Ovary (tissue), 10 donors: ENCODE measurements at places on chromosomes 4 and X. TPM values are rescaled to one million over a fixed set of nuclear protein-coding genes. Genes with fewer than 3 reads are reported as not detected.

DNA sequence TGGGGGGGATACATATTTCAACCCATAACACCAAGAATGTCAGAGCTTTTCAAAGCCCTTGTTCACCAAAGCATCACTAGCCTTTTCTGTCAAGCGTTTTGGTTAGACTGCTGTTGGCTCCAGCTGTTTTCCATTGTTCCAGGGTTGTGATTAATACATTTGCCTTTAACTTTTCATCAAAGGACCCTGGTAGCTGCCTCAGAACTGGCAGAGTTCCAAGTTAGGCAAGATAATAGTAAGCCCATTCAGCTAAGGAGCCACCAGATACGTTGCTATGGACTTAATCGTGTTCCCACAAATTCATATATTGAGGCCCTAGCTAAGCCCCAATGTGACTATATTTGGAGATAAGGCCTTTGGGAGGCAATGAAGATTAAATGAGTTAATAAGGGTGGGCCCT lies 37.1 kb downstream of the ENOPH1 start:
- DNase-seq = no peak

SRPX gene
- 56.6 TPM for total RNA-seq

DNA sequence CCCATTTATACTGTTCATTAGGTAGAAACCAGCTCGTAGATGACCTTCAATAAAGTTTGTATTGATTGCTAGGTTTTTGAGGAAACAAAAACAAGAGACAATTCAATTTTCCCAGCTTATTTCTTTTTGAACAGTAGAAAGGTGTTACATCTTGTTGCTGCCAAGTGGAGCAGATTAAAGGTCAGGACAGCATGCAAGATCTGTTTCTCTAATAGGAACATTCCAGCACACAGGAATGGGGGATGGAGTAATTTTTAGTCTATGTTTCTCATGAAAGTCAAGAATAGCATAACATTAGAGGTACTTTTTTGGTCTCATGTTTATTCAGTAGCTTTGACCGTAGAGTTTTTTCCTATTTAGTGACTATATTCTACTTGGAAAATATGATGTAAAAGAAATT lies 132.4 kb downstream of the IL1RAPL1 start:
- DNase-seq = no peak

DNA sequence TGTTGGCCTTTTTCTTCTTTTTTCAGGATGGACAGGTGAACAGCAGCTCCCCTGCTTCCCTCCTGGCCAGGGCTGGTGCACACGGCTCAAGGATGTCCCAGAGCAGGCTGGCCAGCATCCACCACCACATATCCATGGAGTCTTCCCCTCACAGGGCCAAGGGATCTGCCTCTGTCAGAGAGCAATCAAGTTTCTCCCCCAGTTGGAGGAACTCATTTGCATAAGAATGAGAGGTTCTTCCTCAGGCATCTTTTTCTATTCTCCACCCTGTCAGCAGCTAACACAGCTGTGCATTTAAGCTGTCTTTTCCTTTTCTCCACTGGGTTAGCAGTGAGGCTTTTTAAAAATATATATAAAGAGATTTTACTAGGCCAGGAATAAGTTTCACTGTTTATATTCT lies 143.8 kb downstream of the ANAPC10 start:
- DNase-seq = no peak

DNA sequence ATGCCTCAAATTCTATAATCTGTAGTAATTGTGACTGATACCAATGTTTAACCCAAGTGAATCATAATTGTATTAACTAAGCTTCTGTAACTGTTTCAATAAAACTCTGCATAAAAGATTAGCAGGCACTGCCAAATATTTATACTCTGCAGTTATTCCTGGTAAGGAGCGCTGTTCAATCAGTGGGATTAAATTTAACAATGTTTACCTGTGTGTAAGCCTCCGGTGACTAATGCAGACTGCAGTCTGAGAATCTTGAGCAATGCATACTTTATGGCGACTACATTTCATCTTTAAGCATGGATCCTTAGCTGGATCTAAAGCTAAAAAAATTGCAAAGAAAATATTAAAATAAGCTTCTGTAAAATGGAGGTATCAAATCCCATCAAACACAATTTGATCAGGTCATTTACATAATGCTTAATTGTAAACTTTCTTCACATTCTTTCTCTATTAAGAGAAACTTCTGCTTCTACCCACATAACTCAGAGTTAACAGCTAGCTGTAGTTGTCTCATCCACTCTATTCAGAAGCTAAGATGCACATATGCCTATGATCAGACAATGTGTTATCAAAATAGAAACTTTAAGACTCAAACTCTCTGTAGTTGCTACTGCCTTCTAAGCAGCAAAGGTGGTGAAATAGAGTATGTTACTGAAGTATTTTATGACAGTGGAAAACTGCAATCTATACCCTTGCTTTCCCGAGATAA lies 234.0 kb downstream of the SPOCK3 start:
- no peak for DNase-seq

LEF1 gene
- 6.0 TPM for total RNA-seq

DNA sequence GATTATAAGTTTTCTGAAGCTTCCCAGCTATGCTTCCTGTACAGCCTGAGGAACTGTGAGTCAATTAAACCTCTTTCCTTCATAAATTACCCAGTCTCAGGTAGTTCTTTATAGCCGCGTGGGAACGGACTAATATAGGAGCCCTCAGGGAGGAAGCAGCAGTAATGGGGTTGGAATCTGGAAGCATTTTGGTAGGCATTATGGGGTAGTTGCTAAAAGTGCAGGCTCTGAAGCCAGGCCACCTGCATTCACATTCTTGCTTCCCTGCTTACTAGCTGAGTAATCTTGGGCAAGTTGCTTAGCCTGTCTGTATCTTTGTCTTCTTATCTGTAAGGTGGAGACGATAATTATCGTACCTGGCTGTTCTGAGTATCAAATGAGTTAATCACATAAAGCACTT lies 137.9 kb upstream of the NHS start:
- no peak for DNase-seq

LRIT3 gene
- total RNA-seq = not detected

DNA sequence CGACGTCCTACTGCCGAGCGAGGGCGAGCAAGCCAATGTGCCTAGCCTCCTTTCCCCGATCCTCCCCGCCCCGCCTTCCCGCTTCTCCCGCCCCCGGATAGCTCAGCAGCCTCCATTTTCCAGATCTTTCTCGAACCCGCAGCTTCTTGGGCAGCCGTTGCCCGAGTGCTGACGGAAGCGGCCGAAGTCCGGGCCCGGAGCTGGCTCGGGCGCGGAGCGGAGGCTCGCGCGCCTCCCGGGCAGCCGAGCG lies 172 bp upstream of the HSPA4L start:
- DNase-seq = no peak

DNA sequence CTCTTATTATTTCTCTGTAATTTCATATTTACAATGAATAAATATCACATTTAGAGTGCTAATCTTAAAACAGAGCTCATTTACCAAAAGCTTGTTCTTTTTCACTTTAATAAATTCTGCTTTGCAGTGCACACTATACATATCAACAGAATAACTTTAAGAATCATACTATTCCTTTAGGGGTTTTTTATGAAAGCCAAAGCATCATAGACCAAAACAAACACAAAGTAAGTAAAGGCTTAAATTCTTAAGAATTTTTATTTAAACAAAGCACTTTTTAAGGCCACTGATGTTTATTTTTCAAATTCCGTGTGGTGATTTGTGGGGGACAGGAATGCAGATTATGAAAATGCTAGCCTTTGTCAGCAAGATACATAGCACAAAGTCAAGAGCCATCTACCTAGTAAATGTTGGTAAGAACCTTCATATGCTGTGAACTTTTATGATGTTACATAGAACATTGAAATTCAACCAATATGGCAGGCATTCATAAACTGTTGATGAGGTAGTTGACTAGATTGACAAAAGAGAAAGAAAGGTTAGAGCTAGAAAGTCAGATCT lies 17.8 kb downstream of the TIGD2 start:
- DNase-seq = no peak

- DNase-seq = no peak
These were observed 31.4 kb upstream of the SLC25A31 start for GRCh38 chr4:127698789-127699200.

DNA sequence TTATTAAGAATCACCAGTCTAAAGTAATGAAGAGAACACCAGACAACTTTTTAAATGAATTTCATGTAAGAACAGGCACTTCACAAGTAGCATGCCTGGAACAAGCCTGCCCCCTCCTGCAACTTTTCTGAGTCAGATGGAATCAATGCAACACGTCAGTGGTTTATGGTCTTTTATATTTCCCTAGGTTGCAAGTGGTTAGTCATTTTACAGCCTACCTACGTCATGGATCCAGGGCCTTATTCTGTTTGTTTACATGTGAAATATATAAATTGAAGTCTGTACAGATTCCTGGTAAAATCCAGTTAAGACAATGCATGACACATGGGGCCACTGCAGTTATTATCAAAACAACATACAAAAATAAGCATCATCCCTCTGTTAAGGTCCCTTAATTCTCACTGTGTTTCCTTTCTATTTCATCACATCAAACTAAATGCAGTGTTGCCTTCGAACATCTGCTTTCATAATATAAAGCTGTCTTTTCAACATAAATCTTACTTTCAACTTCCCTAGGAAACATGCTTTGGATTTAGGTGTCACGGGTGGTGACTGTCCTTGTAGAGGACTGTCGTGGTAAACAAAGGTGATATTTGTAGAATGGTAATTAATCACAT lies 309.3 kb downstream of the FRMPD4 start:
- DNase-seq = no peak

KDM6A gene
- 42.1 TPM for total RNA-seq

DNA sequence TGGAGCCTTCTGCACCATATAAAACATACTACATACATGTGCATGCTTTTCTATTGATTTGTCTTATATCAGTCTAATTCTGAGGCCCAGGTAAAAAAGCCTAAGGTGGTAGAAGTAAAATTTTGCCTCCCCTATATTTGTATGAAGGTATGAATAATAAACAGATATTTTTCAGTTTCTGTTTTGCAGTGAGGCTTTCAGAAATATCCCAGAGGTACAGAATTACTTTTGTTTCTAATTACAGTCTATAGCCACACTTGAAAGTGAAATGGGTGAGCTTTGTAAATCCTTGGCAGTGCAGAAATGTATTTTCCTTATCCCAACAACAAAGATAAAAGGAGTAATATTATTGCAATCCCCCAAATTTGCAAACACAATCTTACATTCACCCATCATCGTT lies 59.5 kb downstream of the DDX60 start:
- no peak for DNase-seq
